Activated T-helper 2 cell treated with anti-CD3 and anti-CD28 coated beads, Interferon-gamma antibody, Interleukin-2, Interleukin-4, amounts not matched to agents 10 μg/mL and 5 μg/mL and 100 μg/mL, durations not matched to agents 14 hours and 24 hours and 36 hours (primary cell): ENCODE measurements at places on chromosomes 6 and 20. TPM values are rescaled to one million over a fixed set of nuclear protein-coding genes. Genes with fewer than 3 reads are reported as not detected.

DNA sequence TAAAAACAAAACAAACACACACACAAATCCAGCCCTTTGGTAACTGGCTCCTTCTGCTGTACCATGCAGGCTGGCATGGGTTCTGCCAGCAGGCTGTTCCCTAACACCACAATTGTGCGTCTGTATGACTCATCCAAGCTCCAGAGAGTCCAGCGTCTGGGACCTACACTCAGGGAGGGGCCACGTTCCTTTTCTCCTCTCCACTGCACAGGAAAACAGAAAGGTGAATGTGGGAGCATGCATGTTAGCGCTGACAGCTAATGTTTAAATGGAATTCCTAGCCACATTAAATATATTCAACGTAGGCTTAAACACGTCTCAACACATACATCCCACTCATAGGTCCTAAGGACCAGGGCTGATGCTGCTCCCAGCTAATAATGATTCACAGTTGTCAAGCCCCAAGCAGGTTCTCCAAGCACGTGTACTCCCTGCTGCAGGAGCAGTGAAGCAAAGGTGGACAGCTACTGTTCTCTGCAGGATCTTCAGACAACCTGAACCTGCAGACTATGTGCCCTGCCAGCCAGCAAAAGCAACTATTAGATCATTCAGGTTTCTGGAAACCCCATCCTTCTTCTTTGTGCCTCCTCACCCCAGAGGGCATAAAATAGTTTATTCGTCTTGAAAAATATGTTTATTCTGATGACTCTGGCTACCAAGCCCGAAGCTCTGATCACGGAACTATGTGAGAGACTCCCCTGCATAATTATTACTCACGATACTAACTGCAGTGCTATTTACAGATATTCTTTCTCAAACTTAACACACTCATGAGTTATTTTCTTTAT, 20.9 kb downstream of the MAP1LC3A start:
- H3K27ac ChIP-seq = no peak overlapping the region
- peaks cover 26% of the 10 kb centered on the region for H3K4me1 ChIP-seq
- H3K36me3 ChIP-seq = peaks cover 14% of the 10 kb centered on the region
- H3K27me3 ChIP-seq = no peaks in the 10 kb centered on the region
- DNase-seq = no peak
- H3K4me3 ChIP-seq = no peak overlapping the region

- H3K27ac ChIP-seq = peak overlapping the region; percentile 3
- H3K36me3 ChIP-seq = no peaks in the 10 kb centered on the region
- DNase-seq = no peak
- peaks cover 17% of the 10 kb centered on the region for H3K27me3 ChIP-seq
- H3K4me3 ChIP-seq = peak overlapping the region; percentile 70
Measured at GRCh38 chr20:52971498-52972189, 514 bp upstream of the TSHZ2 start.

- no peak for DNase-seq
- no peaks in the 10 kb centered on the region for H3K27me3 ChIP-seq
- H3K27ac ChIP-seq = peak overlapping the region; percentile 42
- H3K36me3 ChIP-seq = peaks cover 48% of the 10 kb centered on the region
- peaks cover 43% of the 10 kb centered on the region for H3K4me1 ChIP-seq
Measured at GRCh38 chr6:42571611-42572342, 7.9 kb downstream of the UBR2 start.

- peaks cover 3% of the 10 kb centered on the region for H3K4me1 ChIP-seq
- DNase-seq = no peak
- H3K4me3 ChIP-seq = no peak overlapping the region
- H3K27ac ChIP-seq = no peak overlapping the region
- H3K27me3 ChIP-seq = no peaks in the 10 kb centered on the region
Measured at GRCh38 chr20:13236990-13237720, 16.1 kb downstream of the ISM1 start.

GRCh38 chr6:41255638-41256246, 27.6 kb downstream of the TREML4 start:
- no peak overlapping the region for H3K4me3 ChIP-seq
- H3K27ac ChIP-seq = no peak overlapping the region
- H3K36me3 ChIP-seq = no peaks in the 10 kb centered on the region
- H3K4me1 ChIP-seq = no peaks in the 10 kb centered on the region
- H3K27me3 ChIP-seq = peaks cover 14% of the 10 kb centered on the region

GRCh38 chr6:157518397-157519250, 137.6 kb downstream of the ZDHHC14 start:
- H3K36me3 ChIP-seq = no peaks in the 10 kb centered on the region
- H3K4me3 ChIP-seq = no peak overlapping the region

DNA sequence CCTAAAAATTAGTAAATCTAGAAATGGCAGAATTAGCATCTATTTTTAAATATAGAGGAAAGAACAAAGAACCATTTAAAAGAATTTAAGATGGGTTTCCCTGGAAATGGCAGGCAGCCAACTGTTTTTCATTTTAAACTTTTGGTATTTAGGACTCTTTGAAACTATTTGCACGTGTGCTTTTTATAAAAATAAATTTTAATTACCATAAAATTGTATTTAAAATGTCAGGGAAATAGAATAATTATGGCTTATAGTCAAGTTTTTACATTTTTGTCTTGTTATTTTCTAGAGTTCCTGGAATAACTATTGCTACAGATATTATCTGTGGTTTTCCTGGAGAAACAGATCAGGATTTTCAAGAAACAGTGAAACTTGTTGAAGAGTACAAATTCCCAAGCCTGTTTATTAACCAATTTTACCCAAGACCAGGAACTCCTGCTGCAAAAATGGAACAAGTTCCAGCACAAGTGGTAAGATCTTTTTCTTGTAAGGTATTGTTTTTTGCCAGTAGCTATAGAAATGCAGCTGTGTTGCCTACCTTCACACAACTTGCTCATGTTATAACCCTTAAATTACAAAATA, 528.7 kb upstream of the SOX4 start:
- no peak overlapping the region for H3K27ac ChIP-seq
- H3K36me3 ChIP-seq = peaks cover 25% of the 10 kb centered on the region
- no peaks in the 10 kb centered on the region for H3K27me3 ChIP-seq
- H3K4me1 ChIP-seq = peaks cover 15% of the 10 kb centered on the region
- DNase-seq = no peak

GRCh38 chr6:82372656-82373055, 9.0 kb downstream of the TPBG start:
- H3K27me3 ChIP-seq = peaks cover 5% of the 10 kb centered on the region
- no peak overlapping the region for H3K4me3 ChIP-seq
- DNase-seq = no peak
- no peaks in the 10 kb centered on the region for H3K36me3 ChIP-seq
- H3K27ac ChIP-seq = no peak overlapping the region
- no peaks in the 10 kb centered on the region for H3K4me1 ChIP-seq

DNA sequence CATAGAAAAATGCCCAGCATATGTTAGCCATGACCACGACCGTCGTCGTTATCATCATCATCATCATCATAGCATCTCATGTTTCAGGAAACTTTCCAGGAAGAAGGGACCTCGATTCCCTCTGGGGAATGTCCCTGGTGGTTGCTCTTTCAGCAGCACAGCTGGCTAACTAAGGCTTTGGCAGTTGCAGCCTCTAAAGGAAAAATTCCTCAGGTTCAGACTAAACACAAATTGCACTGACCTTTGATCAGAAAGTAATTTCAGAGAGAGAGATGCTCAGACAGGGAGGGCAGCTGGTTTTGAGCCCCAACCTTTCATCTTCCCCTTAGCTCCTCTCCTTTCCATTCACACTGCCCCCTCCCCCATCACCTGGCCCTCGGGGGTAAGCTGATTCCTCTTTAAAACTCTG, 5.6 kb upstream of the CFB start:
- no peaks in the 10 kb centered on the region for H3K36me3 ChIP-seq
- peaks cover 7% of the 10 kb centered on the region for H3K27me3 ChIP-seq
- H3K4me3 ChIP-seq = no peak overlapping the region
- no peak for DNase-seq
- H3K4me1 ChIP-seq = no peaks in the 10 kb centered on the region
- H3K27ac ChIP-seq = no peak overlapping the region

GRCh38 chr6:69816569-69816968, 19.8 kb upstream of the LMBRD1 start:
- H3K4me1 ChIP-seq = peaks cover 55% of the 10 kb centered on the region
- peak overlapping the region; percentile 28 for H3K4me3 ChIP-seq
- no peaks in the 10 kb centered on the region for H3K27me3 ChIP-seq
- H3K36me3 ChIP-seq = no peaks in the 10 kb centered on the region

DNA sequence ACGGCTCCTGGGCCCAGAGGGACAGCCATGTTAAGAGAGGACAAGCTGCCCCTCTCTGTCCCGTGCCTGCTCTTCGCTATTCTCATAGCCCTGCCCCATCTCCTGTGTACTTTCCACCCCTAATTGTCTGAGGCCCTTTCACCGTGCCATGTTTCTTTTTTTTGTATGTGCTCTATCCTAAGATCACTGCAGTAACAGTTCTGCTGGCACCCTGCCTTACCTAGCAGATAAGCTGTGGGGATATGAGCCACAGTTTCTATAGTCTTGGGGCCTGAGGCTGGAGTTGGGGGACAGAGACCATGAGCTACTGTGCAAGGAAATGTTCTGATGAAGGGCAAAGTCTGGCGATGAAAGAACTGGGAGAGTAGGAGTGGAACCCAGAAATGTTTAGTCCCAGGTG, 269.5 kb upstream of the CITED2 start:
- no peak overlapping the region for H3K4me3 ChIP-seq
- H3K36me3 ChIP-seq = no peaks in the 10 kb centered on the region
- no peak overlapping the region for H3K27ac ChIP-seq
- peaks cover 12% of the 10 kb centered on the region for H3K4me1 ChIP-seq
- no peak for DNase-seq

GRCh38 chr6:169045486-169045885, 208.2 kb downstream of the THBS2 start:
- no peak for DNase-seq
- no peaks in the 10 kb centered on the region for H3K4me1 ChIP-seq
- H3K27ac ChIP-seq = no peak overlapping the region
- no peak overlapping the region for H3K4me3 ChIP-seq

The LHFPL5 gene
- total RNA-seq = not detected in 2 replicates

The RAMACL gene
- total RNA-seq = 0.32 TPM in 1 of 2 replicates, not detected in the other

The ZNF451 gene
- total RNA-seq = 57.7 and 60.3 TPM in 2 replicates

The SEMG1 gene
- not detected in 2 replicates for total RNA-seq

The EPPIN gene
- total RNA-seq = not detected in 2 replicates

The ENPP1 gene
- total RNA-seq = 34.8 TPM in 2 replicates

The BTNL2 gene
- total RNA-seq = not detected in 2 replicates

The SAMD5 gene
- total RNA-seq = 0.48 and 0.67 TPM in 2 replicates
